ENCODE measurements at places on chromosomes 5 and 9.

DNA sequence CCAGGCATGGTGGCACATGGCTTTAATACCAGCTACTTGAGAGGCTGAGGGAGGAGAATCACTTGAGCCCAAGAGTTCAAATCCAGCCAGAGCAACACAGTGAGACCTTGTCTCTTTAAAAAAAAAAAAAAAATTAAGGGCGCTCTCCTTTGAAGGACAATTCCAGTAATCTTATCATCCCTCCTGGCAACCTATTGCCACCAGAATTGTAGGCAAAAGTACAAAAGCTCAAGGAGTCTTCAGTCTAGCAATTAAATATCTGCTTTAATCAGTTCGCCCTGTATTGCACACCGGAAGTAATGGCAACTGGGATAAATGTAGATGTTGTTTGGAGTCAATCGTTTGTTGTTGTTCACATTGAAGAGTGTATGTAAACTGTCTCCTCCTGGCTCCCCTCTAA lies 7.7 kb downstream of the SNX18 start:
- no peak for DNase-seq

DNA sequence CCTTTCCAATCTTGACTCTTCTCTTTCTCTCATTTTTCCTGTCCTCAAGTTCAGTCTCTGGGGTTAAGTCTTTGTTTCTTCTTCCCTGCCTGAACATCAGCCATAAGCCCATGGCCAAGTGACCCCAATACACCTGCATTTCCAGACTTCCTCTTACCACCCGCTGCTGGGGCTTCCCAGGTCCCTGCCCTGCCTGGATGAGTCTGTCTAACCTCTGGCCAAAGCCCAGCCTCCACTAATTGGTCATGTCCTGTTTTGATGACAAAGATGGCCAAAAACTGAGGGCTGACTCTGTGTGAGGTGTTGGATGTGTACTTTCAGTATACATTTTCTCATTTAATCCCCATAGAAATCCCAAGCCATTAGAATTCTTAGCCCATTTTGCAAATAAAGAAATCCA lies 47.3 kb downstream of the SH3TC2 start:
- DNase-seq: no peak

DNA sequence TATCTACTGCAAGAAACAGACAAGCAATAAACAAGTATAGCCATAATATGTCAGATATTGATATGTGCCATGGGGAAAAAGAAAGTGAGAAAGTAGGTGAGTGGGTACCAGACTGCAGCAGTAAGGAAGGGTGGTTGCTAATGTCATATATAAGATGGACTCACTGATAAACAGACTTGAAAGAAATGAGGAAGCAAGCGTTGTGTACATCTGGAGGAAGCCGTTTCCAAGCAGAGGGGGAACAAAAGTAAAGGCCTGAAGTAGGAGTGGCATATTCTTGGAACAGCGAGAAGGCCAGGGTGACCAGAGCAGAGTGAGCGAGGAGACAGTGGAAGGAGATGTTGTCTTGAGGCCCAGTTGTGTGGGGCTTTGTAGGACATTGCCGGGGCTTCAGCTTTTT lies 142.2 kb upstream of the MAP3K1 start:
- no peak for DNase-seq

GRCh38 chr5:133510634-133511262 lies 101.6 kb downstream of the FSTL4 start:
- DNase-seq: no peak

DNA sequence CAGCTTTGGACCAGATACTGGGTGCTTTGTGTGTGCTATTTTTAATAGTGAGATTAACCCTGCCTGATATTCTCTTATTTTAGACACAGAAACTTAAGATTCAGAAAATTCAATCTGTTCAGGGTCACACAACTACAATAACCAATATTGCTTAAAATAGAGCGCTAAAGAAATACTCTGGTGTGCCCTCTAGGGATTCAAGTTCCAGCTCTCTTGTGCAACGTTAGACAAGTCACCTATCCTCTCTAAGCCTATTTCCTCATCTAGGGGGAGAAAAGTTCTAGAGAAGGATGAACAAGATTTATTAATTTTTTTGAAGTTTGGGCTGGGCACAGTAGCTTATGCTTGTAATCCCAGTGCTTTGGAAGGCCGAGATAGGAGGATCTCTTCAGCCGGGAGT lies 2.1 kb upstream of the SCAI start:
- DNase-seq: no peak

GRCh38 chr5:95900383-95900958 lies 61.2 kb downstream of the ELL2 start:
- peak; percentile 13 for DNase-seq

GRCh38 chr9:74653410-74654080 lies 156.4 kb downstream of the RORB start:
- DNase-seq: no peak

GRCh38 chr9:111731928-111732327 lies 62.8 kb downstream of the SHOC1 start:
- DNase-seq: no peak

- no peak for DNase-seq
Observed at GRCh38 chr5:72956324-72957140, 691 bp downstream of the FCHO2 start.

DNA sequence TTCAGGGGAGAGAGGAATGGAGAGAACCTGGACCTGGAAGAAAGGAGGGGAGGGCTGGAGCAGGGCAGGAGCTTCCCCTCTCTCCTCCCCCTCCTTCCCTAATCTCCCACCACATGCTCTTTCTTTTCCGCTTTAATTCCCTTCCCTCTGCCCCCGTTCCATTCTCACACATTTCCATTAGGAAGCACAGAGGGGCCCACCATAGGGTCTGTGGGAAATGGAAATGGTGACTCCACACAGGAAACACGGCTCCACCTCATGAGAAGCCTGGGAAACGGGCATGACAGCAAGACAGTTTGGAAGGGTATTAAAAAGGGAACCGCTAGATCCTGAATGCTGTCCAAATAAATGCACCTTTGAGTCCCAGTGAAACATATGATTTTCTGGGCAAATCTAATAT lies 64.9 kb upstream of the ENTREP1 start:
- DNase-seq: no peak

GRCh38 chr5:139188558-139189270 lies 9.5 kb downstream of the SIL1 start:
- no peak for DNase-seq

DNA sequence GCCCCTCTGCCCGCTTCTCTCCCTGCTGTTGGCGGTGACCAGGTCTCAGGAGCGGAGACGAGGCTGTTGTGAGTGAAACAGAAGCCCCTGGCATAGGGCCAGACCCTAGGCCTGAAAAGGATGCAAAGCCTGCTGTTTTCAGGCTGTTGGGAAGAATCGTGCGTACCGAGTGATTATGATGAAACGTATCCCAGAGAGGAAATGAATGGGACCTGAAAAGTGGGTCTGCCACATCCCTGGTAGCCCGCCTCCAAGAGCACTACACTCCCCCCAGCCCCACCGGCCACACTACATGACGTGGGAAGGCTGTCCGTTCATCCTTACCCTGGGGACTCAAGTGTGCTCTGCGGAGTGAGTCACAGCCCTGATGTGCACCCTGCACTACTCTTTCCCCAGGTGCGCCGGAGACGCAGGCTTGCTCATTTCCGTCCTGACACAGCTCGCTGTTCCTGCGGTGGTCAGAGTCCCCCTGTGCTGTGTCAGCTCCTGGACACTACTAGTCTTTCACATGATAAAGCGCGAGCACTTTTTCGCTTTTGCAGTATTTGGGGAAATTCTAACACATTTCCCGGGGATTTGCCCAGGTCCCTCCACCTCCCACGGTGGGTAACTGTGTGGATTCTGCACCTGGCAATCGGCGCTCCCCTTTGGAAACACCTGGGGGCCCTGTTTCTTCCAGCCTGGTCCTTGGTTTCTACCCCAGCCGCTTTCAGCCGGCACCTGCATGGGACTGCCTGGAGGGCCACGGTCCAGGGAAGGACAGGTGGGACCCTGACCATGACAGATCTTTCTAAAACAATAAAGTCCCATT lies 91.5 kb downstream of the ANKRD33B start:
- no peak for DNase-seq

DNA sequence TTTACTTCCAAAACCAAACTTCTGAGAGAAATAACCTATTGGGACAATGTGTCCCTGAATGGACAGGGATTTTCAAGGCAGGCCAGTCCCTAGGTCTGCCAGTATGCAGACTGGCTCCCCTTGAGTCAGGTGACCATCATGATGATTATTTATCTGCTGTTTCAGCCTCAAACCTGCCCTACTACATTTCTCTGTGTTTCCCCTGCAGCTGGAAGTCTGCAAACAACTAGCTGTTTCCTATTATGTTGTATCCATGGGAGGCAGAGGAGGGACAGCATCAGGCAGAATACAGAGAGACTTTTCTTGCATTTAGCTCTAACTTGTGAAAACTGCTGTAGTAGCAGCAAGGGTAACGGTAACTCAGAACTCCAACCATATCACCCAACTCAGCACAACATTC lies 36.2 kb upstream of the IFNK start:
- DNase-seq: no peak

DNA sequence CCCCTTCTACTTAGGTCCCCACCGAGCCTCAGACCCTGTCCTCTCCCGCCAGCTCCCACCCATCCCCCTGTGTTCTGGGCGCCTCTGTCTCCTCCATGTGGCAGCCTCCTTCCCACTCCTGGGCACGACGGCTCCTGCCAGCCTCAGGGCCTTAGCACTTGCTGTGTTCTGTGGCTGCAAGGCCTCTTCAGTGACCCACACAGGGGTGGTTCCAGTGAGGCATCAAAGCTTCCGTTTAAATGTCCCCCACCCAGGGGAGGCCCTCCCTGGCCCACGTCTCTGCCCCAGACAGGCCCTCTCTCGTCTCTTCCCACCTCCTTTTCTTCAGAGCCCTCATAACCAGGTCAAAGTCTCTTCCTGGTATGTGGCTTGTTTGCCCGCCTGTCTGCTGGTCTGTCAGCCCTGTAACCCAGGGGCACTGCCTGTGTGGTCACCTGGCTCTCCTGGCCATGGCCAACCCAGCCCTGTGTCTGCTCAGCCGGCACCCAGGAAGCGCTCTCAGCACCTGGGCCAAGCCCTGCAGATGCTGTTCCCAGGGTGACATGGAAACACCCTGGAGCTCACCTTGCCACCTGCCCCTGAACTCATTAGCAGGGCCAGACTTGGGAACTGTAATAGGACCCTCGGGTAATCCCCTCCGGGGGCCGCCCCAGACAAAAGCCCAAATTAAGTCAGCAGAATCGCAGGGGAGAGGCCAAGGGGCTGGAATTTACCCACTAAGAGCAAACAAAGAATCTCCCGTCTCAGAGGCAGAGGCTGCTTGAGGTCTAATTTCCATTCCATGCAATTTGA lies 33.7 kb downstream of the LHX3 start:
- no peak for DNase-seq

DNA sequence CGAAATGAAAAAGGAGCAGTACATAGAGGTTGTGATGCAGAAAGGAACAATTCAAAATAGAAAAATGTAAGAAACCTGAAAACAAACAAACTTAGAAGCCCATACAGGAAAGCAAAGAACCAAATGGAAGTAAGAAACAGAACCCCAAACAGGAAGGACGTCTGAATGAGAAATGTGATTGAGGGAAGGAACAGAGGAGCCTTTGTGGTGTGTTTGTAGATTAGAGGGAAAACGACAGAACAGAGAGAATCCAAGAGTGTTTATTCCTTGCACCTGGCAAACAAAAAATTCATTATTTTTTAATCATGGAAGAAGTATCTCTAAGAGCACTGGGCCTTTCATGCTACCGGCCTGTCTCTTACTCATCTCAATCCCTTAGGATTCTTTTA lies 67.8 kb upstream of the ZSWIM6 start:
- DNase-seq: no peak

- no peak for DNase-seq
Observed at GRCh38 chr5:143019614-143020515, 249.7 kb downstream of the ARHGAP26 start.

GRCh38 chr9:79664375-79664831 lies 92.6 kb downstream of the TLE4 start:
- no peak for DNase-seq

GRCh38 chr9:131018621-131019020 lies 9.6 kb downstream of the LAMC3 start:
- DNase-seq: no peak

- no peak for DNase-seq
Observed at GRCh38 chr5:1764606-1764960, 35.1 kb downstream of the MRPL36 start.

- DNase-seq: no peak
Observed at GRCh38 chr5:42109006-42109572, 184.0 kb downstream of the FBXO4 start.

- DNase-seq: no peak
Observed at GRCh38 chr9:109923806-109924205, 143.8 kb downstream of the PALM2AKAP2 start.

GRCh38 chr9:13956107-13956506 lies 357.8 kb downstream of the NFIB start:
- DNase-seq: no peak

GRCh38 chr5:84706678-84707641 lies 322.3 kb upstream of the EDIL3 start:
- DNase-seq: no peak

- no peak for DNase-seq
Observed at GRCh38 chr9:110671849-110672248, 3.3 kb downstream of the MUSK start.

GRCh38 chr9:110109333-110110092 lies 98.4 kb downstream of the C9orf152 start:
- DNase-seq: no peak

GRCh38 chr9:127763918-127764384 lies 14.5 kb downstream of the SH2D3C start:
- DNase-seq: no peak

DNA sequence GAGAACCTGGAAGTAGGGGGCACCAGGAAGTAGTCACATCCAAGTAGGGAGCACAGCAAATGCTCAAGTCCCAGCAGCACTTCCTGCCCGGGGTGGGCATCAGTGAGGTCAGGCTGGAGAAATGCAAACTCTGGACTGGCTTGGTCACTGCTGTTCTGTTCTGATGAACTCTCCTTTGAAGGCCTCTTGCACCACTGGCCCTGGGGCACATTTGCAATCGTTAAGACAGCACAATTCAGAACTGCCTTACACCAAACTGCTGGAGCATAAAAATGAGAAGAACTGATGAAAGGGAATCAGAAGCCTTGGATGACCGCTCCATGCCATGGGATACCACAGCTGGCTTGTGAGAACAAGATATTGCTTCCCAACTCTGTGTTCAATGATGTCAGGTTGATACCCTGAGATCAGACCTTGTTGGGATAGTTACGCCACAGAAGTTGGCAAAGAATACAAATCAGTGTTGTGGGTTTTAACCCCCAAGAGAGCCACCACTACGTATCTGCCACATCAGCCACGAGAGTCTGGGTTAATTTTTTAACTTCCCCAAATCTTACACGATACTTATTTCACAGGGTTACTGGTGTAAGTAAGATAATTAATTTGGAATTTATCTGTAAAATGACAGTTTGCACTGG lies 42.3 kb upstream of the ZSWIM6 start:
- DNase-seq: no peak

- no peak for DNase-seq
Observed at GRCh38 chr5:146426853-146427618, 20.1 kb upstream of the TCERG1 start.

- DNase-seq: no peak
Observed at GRCh38 chr5:29702875-29703274, 1490.6 kb upstream of the CDH6 start.
